ENCODE measurements at places on chromosomes 13 and 19.

DNA sequence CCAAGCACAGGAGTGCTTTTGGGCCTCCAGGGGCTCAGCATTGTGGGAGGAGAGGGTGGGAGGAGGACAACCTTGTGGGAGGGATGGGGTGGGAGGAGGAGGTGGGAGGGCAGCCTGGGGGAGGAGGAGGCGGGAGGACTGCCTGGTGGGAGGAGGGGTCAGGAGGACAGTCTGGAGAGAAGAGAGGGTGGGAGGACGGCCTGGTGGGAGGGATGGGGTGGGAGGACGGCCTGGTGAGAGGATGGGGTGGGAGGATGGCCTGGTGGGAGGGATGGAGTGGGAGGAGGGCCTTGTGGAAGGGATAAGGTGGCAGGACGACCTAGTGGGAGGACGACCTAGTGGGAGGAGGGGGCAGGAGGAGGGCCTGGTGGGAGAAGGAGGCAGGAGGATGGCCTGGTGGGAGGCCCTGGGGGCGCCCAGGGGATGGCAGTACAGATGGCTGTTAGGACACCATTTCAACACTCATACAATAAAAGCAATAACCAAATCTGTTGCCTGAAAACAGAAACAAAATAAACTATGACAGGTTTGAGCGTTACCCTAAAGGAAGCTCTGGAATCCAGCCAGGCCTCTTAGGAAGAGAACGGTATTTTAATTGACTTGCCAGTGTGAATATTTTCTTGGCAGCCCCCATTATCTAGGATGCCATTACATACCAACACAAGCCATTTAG is 63.7 kb downstream of the CRYL1 start:
- DNase-seq, result no peak

GRCh38 chr19:49155005-49155819 is at the start of gene HRC:
Gene HRC, minus strand, starts transcription at chr19:49155396. Its CDS starts 159 bp downstream, at chr19:49155237.
- peak; percentile 33 for DNase-seq

DNA sequence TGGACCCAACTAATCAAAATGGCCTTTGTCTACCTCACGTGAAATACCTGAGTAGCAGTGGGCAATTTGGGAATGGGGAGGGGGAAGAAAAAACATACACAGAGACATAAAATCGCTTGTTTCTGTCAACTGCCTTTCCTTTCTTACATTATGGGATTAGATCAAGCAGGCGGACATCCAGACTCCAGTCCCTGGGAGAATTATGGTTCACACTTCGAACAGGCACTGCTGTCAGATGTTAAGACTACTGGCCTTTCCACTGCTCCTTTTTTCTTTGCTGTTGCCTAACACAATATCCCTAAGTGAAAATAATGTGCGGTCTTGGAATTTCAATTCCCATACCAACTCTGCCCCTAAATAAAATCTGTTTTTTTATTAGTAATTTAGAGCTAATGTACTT is 1719.7 kb upstream of the SLC10A2 start:
- no peak for DNase-seq

DNA sequence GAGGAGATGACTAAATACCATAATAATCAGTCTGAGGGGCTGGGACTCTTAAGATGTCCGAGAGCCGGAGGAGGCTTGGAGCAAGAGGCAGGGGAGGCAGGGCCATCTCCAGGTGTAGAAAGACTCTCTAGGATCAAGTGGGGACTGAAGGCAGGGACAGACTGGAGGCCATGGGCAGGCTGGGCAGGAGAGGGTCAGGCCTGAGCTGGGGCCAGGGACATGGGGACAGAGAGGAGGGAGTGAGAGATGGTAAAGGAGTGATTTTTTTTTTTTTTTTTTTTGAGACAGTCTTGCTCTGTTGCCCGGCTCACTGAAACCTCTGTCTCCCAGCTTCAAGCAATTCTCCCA is 2.2 kb downstream of the JOSD2 start:
- no peak for DNase-seq

DNA sequence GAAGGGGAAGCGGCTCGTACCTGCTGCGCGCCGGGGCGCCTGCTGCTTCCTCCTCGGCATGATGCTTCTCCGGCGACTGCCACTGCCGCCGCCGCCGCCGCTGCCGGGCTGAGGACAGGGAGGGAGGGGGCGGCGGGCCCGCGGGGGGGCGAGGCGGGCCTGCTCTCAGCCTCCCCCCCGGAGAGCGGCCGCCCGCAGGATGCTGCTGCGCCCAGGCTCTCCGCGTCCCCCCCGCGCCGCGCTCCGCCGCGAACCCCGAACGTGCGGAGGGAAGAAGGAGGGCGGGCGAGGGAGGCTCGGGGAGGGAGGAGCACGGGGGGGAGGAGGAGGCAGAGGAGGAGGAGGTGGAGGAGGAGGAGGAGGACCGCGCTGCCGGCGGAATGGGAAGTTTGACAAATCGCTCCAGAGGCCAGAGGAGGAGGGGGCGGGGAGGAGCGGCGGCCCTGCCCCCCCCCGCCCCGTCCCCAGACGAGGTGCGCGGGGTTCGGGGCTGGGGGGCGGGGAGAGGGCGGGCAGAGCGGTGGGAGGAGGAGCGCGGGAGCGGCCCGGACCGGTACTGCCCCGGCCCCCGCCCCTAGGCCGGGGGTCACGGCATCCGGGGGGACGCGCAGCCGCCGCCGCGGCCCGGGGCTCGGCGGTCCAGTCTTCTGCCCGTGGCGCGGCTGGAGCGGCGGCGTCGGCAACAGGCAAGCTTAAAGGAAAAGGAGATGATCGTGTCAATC is at the start of gene TSHZ3:
Gene TSHZ3 (minus strand): TSS at position 277 of the 722 bp plus-strand sequence. CDS start 217 bp downstream, at position 60.
- peak; percentile 43 for DNase-seq

DNA sequence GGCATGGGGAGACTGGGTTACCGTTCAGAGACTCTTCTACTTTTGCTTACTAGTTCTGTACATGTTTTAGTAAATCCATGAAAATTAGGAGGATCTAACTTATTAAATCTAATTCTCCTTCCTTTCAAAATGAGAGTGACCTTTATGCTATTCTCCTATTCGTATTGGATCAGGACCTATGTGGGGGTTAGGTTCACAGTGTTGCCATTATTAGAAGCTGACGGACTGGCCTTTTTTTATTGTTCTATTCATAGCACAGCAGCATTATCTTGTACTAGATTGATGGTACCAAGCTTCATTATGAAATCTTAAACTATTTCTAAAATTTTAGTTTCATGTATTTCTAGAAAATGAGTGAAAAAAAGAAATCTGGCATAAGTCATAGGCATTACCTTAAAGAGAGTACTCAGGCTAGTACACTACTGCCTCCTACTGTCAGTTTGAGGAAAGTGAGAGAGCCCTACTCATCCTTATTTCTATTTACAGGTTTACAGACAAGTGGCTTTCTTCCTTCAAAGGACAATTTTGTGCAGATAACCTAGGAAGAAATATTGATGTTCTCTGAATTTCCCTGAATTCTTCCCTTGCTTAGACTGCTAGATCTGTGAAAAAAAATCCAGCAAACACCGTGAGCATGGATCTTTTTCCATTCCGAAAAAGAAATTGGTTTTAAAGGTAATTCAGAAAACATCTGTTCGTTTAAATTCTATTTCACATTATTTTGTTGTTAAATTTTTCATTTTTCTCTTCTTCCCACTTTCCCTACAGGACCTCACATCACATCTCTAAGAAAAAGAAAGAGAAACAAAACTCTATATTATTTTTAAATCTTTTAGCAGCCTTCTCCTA is 485.5 kb downstream of the DIAPH3 start:
- DNase-seq, result no peak

DNA sequence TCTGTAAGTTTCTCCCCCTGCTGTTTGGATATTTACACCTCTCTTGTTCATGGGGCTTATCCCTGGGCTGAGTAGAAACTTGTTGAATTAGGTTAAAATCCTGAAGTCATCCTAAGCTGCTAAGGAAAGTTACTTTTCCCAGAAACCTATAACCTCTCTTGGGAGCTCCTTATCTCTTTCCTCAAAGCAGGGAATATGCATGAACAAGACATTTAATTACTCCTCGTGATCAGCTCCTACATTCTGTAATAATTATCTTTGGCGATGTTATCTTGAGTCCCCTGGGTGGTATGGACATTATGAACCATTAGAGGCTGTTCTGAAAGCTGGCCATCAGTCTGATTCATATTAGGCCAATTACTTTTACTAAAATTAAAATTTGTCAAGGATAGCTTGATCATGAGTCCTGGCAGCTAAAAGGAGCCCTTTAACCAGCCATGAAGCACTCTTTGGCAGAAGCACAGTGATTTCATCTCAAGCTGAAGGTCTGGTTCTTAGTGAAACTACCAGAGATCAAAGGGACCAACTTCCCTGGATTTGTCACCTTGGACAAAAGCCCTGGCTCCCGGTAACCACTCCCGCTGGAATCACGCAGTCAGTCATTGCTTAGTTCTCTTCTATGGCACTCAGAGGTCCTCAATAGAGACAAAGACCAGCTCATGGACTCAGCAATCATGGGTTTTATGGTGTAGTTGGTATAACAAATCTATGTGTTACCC is 811.8 kb downstream of the UQCRFS1 start:
- no peak for DNase-seq

DNA sequence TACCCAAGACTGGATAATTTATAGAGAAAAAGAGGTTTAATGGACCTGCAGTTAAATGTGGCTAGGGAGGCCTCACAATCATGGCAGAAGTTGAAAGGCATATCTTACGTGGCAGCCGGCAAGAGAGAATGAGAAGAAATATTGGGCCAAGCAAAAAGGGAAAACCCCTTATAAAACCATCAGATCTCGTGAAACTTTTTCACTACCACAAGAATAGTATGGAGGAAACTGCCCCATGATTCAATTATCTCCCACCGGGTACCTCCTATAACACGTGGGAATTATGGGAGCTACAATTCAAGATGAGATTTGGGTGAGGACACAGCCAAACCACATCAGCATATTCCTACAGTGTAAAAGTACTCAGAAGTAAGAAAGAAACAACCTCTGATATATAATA is 4.7 kb upstream of the KBTBD7 start:
- no peak for DNase-seq

DNA sequence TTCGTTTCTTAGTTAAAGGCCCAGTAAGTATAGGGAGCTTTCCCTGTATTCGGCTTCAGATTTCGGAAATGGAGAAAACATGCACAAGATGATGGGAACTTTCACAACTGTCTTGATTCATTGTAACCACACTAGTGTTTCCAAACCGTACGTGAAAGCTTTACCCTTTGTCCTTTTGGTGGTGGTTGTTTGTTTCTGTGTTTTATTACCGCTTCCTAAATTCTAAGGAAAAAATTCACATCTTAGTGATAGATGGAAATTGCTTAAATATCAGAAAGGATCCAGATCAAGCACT is 504 bp upstream of the VWA8 start:
- DNase-seq, result no peak

DNA sequence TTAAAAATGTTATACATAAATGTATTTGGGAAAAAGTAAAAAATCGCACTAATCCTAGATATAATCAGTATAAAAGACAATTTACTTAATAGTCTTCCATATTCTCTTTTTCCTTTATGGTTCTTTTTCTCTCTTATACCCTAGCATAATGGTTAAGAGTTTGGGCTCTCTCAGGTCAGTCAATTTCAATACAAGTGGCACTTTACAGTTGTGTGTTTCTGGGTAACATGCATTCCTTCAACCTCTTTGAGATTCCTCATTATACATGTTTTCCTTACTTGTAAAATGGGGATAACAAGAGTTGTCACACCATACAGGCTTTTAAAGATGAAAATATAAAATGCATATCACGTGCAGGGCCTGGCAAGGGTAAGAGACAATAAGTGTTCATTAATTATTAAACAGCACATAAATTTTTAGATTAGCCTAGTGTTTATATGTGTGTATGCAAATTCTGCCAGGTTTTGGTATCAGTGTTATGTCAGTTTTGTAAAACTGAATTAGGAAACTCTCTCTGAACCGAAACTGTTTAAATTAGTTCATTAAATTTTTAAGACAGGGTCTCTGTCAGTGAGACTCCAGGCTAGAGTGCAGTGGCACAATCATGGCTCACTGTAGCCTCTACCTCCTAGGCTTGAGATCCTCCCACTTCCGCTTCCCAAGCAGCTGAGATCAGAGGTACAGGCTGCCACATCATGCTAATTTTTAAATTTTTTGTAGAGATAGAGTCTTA is 49.8 kb downstream of the ELF1 start:
- DNase-seq, result no peak

- DNase-seq, result no peak
Observed at GRCh38 chr13:77338961-77339401, 12.1 kb upstream of the MYCBP2 start.

DNA sequence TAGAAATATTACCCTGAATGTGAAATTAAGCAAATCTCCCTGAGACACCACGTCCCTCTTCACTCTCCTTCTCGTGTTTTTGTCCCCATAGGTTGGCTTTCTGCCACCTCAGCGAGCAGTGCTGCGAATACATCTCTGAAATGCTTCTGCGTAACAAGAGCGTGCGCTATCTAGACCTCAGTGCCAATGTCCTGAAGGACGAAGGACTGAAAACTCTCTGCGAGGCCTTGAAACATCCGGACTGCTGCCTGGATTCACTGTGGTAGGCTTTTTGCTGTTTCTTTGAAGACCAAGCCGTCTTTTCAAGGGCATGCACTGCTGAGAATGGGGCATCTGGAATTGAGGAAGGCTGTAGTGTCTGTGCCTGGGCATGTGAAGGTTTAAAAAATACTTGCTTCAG is 34.4 kb downstream of the NLRP4 start:
- no peak for DNase-seq

GRCh38 chr19:18612051-18612771 is 459 bp upstream of the TMEM59L start:
- DNase-seq, result no peak

GRCh38 chr13:64130171-64130570 is 2714.5 kb upstream of the PCDH20 start:
- DNase-seq, result no peak

- no peak for DNase-seq
Observed at GRCh38 chr19:51166846-51167490, 24.9 kb downstream of the SIGLEC7 start.

DNA sequence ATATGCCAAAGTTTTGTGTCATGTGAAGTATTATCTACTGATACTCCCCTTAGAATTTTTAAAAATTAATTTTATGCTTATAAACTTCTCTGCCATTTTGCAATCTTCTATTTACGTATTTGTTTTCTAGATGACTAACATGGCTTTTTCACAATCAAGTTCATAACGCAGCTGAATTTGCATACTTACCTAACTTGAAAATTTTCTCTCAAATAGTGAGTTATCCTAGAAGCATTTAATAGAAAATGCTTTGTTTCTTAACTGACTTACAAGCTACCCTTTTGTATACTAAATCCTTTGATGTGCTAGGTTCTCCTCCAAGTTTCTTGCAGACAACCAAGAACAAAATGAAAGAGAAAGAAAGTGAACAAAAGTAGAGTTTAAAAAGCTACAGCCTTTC is 683.5 kb downstream of the LIG4 start:
- no peak for DNase-seq
